ENCODE measurements at places on chromosomes 4 and X. TPM values are rescaled to one million over a fixed set of nuclear protein-coding genes. Genes with fewer than 3 reads are reported as not detected.
A peak's percentile ranks its signal among the peaks of the same experiment; 100 is the strongest.

TMSB15C gene
- 5.7 TPM for total RNA-seq

SH3RF1 gene
- total RNA-seq = 5.8 TPM

DNA sequence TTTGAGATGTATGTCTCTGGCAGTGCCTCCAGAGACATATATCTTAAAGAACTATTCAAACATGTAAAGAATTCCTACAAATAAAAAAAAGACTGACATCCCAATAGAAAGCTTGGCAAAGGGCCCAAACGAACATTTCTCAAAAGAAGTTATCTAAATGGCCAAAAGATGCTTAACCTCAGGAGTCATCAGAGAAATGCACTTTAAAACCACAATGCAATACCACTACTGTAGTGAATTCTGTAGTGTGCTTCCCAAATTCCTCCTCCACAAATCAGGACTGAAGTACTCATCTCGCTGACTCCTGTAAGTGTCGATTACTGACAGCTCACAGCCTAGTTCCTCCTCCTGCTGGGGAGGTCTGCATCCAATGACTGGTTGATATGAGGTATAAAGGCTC lies 129.0 kb upstream of the MAMLD1 start:
- no peaks in the 10 kb centered on the region for H3K36me3 ChIP-seq
- DNase-seq = no peak
- H3K27me3 ChIP-seq = no peaks in the 10 kb centered on the region
- H3K4me1 ChIP-seq = no peaks in the 10 kb centered on the region
- H3K27ac ChIP-seq = no peak overlapping the region

CUL4B gene
- total RNA-seq = 57.9 TPM

DNA sequence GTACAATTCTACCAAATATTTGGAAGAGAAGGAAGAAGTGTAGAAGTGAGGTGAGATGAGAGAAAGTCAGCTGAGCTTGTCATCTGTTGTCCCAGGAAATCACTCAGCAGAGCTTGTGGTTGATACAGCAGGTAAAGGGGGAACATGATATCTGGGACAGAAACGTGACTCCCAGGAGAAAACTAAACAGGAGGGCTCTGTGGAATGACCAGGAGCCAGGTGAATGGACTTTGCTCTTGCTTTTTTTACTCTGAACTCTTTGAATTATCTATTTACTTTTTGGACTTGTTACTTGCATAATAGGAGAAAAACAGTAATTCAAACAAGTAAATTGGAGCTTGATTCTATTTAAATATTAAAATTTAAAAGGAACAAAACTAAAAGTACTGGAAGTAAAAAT lies 555.6 kb upstream of the FRG1 start:
- H3K27me3 ChIP-seq = no peaks in the 10 kb centered on the region
- no peak overlapping the region for H3K4me3 ChIP-seq
- no peaks in the 10 kb centered on the region for H3K4me1 ChIP-seq
- H3K27ac ChIP-seq = no peak overlapping the region
- no peaks in the 10 kb centered on the region for H3K36me3 ChIP-seq

DNA sequence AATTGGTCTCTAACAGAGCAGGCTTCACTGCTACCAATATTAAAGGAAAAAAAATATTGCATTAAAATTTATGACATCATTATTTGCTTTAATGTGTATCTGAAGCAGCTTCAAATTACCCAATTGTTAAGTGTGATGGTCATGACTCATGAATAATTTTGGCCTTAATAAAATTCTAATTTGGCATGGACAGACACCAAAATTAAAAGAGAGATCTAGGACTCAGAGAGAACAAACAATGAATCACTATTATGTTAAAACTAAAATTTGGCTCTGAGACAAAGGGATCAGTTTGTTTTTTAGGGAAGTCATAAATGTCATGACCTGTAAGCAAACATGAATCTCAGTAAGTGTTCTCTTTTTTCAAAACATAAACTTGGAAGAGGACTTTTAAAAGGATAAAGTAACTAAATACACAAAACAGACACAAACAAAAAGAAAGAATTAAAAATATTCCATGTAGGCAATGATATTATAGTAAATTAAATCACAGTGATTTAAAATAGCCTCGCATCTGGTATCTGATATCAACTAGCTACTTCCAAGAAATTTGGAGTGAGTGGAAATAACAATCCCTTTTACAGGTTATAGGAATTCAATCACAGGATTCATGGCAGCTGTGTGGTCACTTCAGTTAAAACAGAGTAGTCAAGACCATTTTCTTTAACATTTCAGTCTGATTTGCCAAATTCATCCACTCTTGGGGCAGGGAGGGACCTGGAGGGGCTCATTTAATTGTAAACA lies 11.6 kb downstream of the VEGFC start:
- peaks cover 5% of the 10 kb centered on the region for H3K4me1 ChIP-seq
- H3K27ac ChIP-seq = no peak overlapping the region
- H3K4me3 ChIP-seq = no peak overlapping the region
- DNase-seq = no peak
- H3K36me3 ChIP-seq = no peaks in the 10 kb centered on the region

- no peak for DNase-seq
- H3K4me1 ChIP-seq = no peaks in the 10 kb centered on the region
- H3K4me3 ChIP-seq = no peak overlapping the region
- H3K27me3 ChIP-seq = no peaks in the 10 kb centered on the region
- no peak overlapping the region for H3K27ac ChIP-seq
- no peaks in the 10 kb centered on the region for H3K36me3 ChIP-seq
Observed at GRCh38 chr4:82553020-82553419, 8.8 kb downstream of the TMEM150C start.

DNA sequence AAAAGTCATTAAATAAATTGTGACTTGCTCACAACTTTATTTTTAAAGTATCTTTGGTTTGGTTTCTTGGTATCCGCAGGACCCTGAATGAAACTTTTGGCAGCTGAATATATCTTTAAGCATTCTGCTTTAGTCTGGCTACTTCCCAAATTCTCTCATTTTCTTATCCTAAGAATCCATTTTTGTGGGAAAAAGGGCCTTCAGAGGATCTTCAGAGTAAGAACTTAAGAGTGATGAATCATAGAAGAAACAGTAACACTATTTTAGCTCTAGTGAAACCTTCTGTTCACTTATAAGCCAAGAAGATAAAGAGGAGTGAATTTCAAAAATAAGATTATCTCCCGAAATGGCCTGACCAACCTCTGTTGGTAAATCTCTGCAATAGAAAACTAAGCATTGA lies 540.6 kb upstream of the MAGEB18 start:
- no peaks in the 10 kb centered on the region for H3K4me1 ChIP-seq
- H3K27me3 ChIP-seq = no peaks in the 10 kb centered on the region
- H3K4me3 ChIP-seq = no peak overlapping the region
- DNase-seq = no peak
- no peaks in the 10 kb centered on the region for H3K36me3 ChIP-seq

DNA sequence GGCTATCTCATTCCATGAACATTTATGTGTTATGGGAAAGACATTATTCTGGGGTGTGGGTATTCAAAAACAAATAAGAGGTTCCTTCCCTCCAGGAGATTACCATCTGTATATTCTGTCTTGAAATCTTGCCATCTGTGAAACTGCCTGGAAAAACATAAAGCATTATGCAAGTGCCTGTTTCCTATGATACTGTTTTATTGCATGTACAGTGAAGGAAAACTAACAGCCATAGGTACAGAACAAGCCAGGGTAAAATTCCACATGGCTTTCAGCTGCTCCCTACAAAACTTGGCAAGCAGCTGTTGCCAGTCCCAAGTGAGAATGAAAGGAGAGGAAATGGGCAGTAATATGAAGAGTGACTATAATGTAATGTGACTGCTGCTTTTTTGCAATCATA lies 136.0 kb downstream of the GUCY2F start:
- H3K27me3 ChIP-seq = no peaks in the 10 kb centered on the region
- no peaks in the 10 kb centered on the region for H3K36me3 ChIP-seq
- H3K4me1 ChIP-seq = no peaks in the 10 kb centered on the region

DNA sequence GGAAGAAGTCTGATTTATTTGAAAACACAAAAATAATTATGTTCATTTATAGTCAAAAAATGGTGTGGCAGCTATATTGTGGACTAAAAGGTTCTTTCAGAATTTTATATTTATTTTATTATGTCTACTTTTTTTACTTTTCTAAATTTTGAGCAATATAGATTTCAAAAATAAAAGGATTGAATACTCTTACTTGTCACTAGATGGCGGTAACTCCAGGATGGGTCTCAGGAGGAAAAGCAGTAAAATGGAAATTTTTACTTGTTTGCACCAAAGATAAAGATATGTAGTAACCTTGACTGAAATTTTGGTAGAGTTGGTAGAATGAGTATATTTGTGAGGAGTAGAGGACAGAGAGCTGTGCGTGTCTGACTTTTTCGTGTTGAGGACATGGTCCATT lies 14.5 kb upstream of the DACH2 start:
- no peaks in the 10 kb centered on the region for H3K36me3 ChIP-seq
- no peak overlapping the region for H3K4me3 ChIP-seq
- no peak overlapping the region for H3K27ac ChIP-seq
- no peak for DNase-seq
- H3K27me3 ChIP-seq = no peaks in the 10 kb centered on the region
- no peaks in the 10 kb centered on the region for H3K4me1 ChIP-seq

JAKMIP1 gene
- not detected for total RNA-seq

GRCh38 chr4:123631786-123632692 lies 235.4 kb downstream of the SPRY1 start:
- H3K27me3 ChIP-seq = no peaks in the 10 kb centered on the region
- no peak overlapping the region for H3K27ac ChIP-seq
- no peaks in the 10 kb centered on the region for H3K36me3 ChIP-seq
- H3K4me1 ChIP-seq = peaks cover 13% of the 10 kb centered on the region

GRCh38 chr4:48252313-48252712 lies 17.3 kb downstream of the TEC start:
- no peaks in the 10 kb centered on the region for H3K27me3 ChIP-seq
- no peaks in the 10 kb centered on the region for H3K4me1 ChIP-seq
- H3K36me3 ChIP-seq = no peaks in the 10 kb centered on the region
- H3K4me3 ChIP-seq = no peak overlapping the region

DNA sequence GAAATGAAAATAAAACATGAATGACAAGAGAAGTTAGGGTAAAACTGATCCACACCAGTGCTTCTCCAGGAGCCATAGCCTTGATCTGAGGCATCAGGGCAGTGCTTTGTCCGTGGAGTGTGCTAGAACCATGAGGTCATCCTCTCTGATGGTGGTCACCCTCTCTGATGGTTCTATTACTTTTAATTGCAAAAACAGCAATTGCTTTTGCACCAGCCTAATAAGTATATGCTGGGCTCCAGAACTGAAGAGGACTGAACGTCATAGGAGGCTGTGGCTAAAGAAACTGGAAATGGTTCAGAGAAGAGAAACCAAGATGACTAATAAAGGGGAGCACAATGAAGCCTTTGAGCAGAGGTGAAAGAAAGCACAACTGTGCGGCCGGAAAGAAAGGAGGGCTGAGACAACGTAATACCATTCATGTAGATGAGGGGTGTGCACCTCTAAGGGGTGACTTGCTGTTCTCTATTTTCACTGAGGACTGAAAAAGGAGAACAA lies 17.0 kb upstream of the TMEM154 start:
- H3K4me1 ChIP-seq = peaks cover 21% of the 10 kb centered on the region
- peak overlapping the region; percentile 58 for H3K27ac ChIP-seq
- H3K27me3 ChIP-seq = no peaks in the 10 kb centered on the region
- no peaks in the 10 kb centered on the region for H3K36me3 ChIP-seq
- DNase-seq = peak; percentile 65
- H3K4me3 ChIP-seq = no peak overlapping the region

- no peaks in the 10 kb centered on the region for H3K4me1 ChIP-seq
- no peaks in the 10 kb centered on the region for H3K36me3 ChIP-seq
- no peak overlapping the region for H3K4me3 ChIP-seq
Observed at GRCh38 chrX:149151805-149152757, 353.0 kb downstream of the IDS start.

GRCh38 chr4:60962286-60962685 lies 237.8 kb upstream of the ADGRL3 start:
- H3K27ac ChIP-seq = no peak overlapping the region
- no peaks in the 10 kb centered on the region for H3K4me1 ChIP-seq
- no peak overlapping the region for H3K4me3 ChIP-seq
- DNase-seq = no peak
- H3K36me3 ChIP-seq = no peaks in the 10 kb centered on the region

BTC gene
- 0.30 TPM for total RNA-seq

FGA gene
- total RNA-seq = not detected

DNA sequence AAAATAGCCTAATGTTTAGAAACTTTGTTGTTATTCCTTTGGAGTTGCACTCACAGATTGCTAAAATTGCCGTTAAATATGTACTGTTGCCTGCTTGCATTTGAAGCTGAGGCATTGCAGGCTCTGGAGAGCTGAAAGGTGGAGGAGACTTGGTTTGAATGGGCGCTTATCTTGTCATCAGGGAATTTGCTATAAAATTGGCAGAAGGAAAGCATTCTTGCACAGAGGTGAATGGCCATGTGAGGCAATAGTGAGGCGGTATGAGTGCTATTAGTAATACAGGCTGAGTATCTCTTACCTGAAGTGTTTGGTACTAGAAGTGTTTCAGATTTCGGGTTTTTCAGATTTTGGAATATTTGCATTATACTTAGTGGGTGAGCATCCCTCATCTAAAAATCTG lies 41.3 kb downstream of the TRAPPC11 start:
- no peak for DNase-seq
- H3K27ac ChIP-seq = no peak overlapping the region
- peaks cover 17% of the 10 kb centered on the region for H3K36me3 ChIP-seq
- H3K4me3 ChIP-seq = no peak overlapping the region

GRCh38 chr4:157702831-157703230 lies 470.0 kb downstream of the GASK1B start:
- DNase-seq = peak; percentile 1
- no peaks in the 10 kb centered on the region for H3K4me1 ChIP-seq
- H3K36me3 ChIP-seq = no peaks in the 10 kb centered on the region
- H3K27ac ChIP-seq = no peak overlapping the region
- no peak overlapping the region for H3K4me3 ChIP-seq
- no peaks in the 10 kb centered on the region for H3K27me3 ChIP-seq

DNA sequence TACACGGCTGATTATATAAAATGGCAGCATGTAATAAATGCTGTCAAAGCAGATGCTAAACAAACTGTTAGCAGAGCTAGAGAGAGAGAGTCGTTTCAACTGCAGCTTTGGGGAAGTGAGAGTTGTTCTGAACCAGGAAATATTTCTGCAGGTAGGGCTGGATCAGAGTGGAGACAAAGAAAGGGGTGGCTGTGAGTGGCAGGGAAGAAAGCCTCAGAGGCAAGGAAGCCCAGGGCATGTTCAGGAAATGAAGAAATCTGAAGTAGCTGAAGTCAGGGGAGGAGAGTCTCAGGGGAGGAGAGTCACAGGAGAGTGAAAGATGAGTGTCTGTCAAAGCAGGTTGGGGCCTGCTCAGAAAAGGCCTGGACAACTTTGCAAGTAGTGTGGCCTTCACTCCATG lies 48.4 kb upstream of the RPS6KA3 start:
- no peak for DNase-seq
- H3K4me3 ChIP-seq = no peak overlapping the region
- H3K4me1 ChIP-seq = no peaks in the 10 kb centered on the region
- no peak overlapping the region for H3K27ac ChIP-seq

DNA sequence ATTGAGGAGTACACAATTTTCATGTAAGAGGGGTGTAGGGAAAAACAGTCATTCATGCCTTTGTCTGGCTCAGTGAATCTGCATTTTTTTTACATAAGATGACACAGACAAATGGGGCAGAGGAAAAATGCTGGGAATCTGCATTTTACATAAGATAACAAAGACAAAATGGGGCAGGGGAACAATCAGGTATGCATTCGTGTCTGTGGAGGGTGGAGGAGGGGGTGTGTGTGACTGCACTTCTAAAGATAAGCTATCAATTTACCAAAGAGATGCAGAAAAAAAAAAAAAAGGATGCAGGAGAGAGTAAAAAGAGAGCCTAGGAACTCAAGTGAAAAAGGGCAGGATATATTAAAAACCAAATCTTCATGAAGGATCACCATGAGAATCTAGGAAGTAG lies 637.4 kb downstream of the ZNF674 start:
- no peak for DNase-seq
- no peaks in the 10 kb centered on the region for H3K27me3 ChIP-seq
- H3K27ac ChIP-seq = no peak overlapping the region
- no peak overlapping the region for H3K4me3 ChIP-seq

All from SJCRH30 (cell line).